ENCODE measurements at places on chromosomes 4 and X.

- no peak for DNase-seq
Measured at GRCh38 chr4:87359258-87359657, 31.7 kb downstream of the HSD17B11 start.

- no peak for DNase-seq
Measured at GRCh38 chrX:2696698-2697215, 5.7 kb downstream of the CD99 start.

GRCh38 chr4:40253906-40254305, 57.1 kb downstream of the RHOH start:
- DNase-seq, result no peak

GRCh38 chr4:82508011-82508410, 53.8 kb downstream of the TMEM150C start:
- DNase-seq, result no peak

- no peak for DNase-seq
Measured at GRCh38 chr4:57064811-57065711, 45.1 kb downstream of the IGFBP7 start.

DNA sequence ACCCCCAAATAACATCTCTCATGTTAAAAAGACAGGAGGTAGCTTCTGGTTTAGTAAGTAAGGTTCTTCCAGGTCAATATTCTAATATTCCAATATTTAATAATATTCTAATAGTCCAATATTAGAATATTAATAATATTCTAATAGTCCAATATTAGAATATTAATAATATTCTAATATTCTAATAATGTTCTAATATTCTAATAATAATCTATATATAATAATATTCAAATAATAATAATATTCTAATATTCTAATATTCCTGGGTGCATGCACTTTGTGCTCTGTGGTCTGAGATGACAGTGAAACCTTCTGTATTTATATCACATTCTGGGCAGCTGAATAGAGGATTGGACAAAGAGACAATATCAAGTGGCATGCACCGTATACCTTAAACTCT, 96.1 kb downstream of the PCDH10 start:
- no peak for DNase-seq

- DNase-seq, result no peak
Measured at GRCh38 chr4:116925900-116926457, 159.4 kb downstream of the TRAM1L1 start.
